ENCODE measurements at places on chromosomes 5 and 9.

DNA sequence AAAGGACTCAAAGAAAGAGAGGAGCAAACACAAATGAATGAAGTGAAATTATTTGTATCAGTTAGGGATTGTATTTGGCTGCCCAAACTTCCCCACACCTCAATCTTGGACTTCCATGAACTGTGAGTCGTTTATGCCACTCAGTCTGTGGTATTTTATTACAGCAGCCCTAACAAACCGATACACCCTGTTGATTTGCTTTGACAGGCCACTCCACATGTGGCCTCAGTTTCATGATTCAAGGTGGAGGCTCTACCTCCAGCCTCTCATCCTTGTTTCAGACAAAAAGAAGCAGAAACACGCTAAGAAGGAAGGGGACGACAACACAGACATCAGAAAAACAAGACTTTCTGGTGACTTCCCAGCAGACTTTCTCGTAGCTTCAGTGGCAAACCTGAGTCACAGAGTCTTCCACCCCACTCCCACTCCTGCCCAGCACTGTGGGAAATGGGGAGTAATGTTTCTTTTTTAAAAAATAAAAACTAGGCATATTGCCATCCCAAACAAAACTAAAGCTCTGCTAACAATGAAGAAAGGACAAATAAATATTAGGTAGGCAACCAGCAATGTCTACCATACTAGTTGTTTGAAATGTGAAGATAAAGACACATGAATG, 52.2 kb upstream of the ABCA1 start:
- DNase-seq = no peak

GRCh38 chr5:1524799-1525623, 1.3 kb upstream of the LPCAT1 start:
- peak; percentile 14 for DNase-seq

DNA sequence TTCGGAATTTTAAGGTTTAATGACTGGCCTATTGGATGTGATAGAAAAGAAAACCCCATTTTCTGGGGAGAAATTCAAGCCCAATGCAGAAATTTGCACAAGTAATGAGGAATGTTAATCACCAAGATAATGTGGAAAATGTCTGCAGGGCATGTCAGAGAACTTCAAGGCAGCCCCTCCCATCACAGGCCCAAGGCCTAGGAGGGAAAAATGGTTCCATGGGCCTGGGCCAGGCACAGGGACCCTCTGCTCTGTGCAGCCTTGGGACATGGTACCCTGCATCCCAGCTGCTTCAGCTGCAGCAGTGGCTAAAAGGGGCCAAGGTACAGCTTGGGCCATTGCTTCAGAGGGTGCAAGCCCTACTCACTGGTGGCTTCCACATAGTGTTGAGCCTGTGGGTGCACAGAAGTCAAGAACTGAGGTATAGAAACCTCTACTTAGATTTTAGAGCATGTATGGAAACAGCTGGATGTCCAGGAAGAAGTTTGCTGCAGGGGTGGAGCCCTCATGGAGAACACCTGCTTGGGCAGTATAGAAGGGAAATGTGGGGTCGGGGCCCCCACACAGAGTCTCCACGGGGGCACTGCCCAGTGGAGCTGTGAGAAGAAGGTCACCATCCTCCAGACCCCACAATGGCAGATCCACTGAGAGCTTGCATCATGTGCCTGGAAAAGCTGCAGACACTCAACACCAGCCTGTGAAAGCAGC, 12.2 kb downstream of the FBXO10 start:
- DNase-seq = no peak

GRCh38 chr5:176157656-176158055, 80.6 kb upstream of the SIMC1 start:
- DNase-seq = no peak

GRCh38 chr9:110241858-110242321, 14.4 kb downstream of the TXN start:
- no peak for DNase-seq

GRCh38 chr5:25701936-25702335, 1057.2 kb upstream of the CDH10 start:
- DNase-seq = no peak

DNA sequence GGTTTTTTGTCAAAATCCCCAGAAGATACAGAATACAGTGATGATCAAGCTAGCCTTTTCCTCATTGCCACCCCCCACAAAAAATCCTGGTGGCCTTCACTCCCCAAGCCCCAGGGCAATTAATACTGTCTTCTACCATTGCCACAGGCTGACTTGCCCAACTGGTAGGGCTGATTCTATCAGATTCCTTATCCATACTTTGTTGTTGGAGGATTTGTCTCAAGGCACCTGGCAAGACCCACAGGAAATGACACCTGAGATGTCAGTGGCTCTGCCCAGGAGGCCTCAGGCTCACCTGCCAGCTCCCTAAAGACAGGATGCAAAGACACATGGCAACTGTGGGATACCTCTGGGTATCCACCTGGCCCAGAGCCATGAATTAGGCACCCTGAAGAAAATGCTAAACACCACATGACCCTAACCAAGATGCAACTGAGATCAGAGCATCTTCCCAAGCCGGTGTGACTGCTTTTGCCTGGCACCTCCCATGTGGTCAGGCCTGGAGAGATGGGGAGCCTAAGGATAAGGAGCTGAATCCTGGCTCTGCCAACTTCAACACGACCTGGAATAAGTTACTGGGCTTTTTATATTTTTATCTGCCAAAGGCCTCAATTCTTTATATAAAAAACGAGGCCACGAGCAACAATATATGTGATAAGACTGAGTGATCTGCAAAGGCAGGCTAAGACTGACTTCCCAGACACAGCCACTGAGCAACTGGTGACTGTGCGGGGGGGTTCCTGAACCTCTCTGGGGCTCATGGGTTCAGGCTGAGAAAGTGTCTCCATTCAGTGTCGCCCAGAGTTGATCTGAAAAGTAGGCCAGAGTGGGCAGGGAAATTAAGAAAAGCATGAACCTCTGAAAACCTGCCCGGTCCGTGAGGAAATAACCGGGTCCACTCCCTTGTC, 944 bp downstream of the ATOX1 start:
- DNase-seq = no peak

DNA sequence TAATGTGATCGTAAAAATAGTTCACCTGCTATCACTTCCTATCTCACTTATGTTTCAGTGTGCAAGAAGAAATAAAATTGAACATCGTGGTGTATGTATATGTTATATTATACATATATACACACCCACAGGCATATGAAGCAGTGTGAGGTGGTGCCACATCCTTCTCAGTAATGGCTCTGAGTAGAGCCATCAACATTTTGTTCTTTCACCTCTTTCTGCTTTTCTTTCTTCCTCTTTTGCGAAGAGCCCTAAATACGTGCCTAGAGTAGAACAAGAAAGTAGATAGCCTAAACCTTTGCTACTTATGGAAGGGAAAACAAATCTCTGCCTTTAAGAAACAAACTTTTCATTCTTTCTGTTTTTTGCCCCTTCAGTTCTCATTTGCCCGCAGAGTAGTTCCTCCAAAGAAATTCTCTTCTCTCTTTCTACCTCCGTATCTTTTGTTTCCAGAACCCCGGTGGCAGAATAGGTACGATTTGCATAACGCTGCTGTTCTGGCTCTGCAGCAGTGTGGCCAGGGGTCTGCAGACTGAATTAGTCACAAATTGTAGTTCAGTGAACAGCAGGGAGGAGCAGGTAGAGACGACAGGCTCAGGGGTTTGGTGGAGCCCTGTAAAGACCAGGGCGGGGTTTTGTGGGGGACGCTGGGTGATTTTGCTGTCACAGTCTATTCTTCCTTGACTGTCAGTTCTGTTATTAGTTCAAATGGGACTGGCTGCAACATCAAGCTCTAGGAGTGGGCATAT, 40.5 kb upstream of the PJA2 start:
- no peak for DNase-seq

DNA sequence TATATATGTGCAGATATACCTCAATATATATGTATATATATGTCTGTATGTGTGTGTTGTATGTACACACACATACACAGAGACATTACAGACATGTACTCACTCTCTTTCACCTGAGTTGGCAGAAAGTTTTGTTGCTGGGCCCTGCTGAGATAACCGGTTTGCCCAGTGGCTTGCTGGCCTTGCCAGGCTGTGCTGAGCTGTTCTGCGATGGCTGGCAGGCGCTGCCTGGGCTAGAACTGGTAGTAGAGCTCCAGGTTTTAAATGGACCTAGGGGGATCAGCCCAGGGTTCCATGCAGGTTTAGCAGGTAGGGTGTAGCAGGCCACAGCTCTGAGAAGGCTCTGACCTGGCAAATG, 394.3 kb downstream of the GADD45G start:
- DNase-seq = no peak

GRCh38 chr9:112655668-112656067, 62.2 kb downstream of the INIP start:
- DNase-seq = no peak

GRCh38 chr5:39658866-39659265, 234.1 kb upstream of the DAB2 start:
- DNase-seq = no peak

DNA sequence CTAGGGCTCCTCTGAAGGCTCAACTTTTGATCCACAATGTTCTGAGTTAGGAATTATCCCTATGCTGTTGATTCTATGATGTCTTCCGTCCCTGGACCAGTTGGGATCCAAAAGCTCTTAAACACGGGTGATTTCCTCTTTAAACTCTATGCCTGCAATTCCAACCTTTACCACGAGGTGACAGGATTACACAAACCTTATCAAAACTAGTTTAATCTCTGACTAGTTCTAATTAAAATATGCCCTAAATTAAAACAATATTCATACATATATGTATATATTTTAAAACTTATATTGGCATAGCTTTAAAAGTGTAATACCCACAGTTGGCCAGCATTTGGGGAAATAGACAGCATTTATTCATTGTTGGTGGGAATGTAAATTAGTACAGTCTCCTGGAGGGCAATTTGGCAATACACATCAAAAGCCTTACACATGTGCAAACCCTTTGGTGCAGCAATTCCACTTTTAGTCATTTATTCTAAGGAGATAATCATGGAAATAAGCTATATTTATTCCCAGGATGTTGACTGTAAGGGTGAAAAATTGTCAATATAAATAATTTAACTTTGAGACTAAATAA, 51.6 kb upstream of the PHYKPL start:
- DNase-seq = no peak

- no peak for DNase-seq
Measured at GRCh38 chr5:78747055-78747454, 98.5 kb upstream of the LHFPL2 start.

GRCh38 chr9:83975300-83975699, 4.7 kb downstream of the HNRNPK start:
- DNase-seq = no peak

- no peak for DNase-seq
Measured at GRCh38 chr5:169416583-169417196, 115.8 kb upstream of the SLIT3 start.

- no peak for DNase-seq
Measured at GRCh38 chr9:115196919-115197318, 79.0 kb upstream of the TNC start.

DNA sequence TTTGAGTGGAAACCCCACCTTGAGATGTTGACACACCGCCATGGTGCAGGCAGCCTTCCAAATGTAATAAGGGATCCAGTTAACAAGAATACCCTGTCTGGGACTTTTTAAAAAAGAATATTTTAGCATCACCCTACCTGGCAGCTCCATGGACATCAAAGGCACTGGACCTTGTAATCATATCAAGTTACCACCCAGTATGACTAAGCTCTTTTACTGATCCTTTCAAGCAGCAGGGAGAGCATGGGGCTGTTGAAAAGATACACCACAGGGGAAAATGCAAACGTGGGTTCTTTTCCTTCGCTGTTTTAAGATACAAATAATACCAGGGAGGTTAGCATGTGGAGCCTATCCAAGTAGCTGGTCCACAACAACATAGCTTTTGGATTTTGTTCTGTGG, 211.2 kb downstream of the SAXO1 start:
- DNase-seq = no peak

DNA sequence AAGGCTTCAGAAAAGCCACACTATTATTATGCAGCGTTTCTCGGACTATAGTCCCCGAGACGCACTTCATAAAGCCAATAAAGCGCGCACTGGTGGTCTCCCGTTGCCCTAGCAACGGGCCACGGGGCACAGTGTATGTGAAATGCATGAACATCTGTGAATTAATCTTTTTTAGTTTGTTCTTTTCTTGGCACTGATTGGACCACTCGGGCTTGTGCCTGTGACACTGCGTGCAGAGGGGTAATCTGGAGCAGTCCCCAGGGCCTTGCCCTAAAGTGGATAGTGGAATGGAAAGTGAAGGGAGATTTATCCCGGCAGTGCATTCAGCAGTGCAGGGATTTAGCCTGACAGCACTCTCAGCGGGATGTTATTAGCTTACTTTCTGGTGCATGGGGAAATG, 92.1 kb downstream of the TLE4 start:
- DNase-seq = no peak
